Stimulated activated CD4-positive, alpha-beta T cell treated with anti-CD3 and anti-CD28 coated beads, TNF-alpha, amount 100 ng/mL, for 24 hours (primary cell): ENCODE measurements at places on chromosomes 16 and 17.

DNA sequence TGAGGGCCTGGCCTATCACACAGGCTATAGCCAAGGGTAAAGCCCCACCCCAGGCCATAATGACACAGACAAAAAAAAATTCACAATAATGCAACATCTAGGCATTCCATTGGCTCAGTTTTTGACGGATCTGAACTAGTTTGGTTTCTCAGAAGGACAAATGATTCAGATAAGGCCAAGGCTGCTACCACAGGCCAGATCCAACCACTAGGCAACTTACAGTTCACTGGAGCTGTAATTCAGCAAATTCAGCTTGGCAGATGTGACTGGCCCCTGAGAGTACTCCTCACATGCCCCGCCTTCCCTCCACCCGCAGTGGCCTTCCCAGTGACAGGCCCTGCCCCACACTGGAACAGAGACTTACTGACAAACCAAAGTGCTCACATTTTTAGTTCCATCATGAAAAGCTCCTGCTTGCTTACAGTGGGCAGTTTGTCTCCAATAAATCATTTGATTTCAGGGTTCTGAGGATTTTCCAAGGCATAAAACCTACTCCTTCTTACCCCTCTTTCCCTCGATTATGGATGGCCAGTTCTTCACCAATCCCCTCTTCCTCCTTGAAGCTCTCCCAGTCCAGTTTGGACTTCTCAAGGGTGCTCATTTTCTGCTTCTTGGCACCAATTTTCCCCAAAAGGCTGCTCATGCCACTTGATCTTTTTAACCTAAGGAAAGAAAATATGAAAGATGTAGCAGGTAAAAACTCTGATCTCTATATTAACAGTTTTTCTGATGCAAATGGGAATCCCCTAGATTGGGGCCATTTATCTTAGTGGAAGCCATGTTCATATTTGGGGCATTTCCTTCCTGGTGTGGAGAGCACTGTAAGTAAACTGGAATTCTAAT, 53.3 kb upstream of the BCAR1 start:
- no peak for DNase-seq

DNA sequence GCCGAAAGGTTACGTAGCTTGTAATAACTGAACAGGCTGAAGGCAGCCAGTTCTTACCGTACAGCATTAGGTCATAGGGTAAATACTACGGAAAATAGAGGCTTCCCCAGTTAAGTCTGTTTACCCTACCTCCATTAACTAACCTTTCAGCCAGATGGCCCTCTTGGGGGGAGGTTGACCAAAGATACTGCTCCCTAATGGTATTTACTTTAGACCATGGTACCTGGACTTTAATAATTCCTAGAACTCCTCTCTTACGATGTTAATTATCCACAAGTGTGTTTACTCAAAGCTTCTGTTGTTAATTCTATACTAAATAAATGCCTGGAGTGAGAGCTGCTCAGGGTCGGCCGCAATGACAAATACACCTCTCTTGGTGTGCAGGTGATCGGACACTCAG, 9.8 kb upstream of the ADAT1 start:
- DNase-seq: no peak

- no peak for DNase-seq
These were observed 184.4 kb downstream of the AATF start for GRCh38 chr17:37133136-37133535.

DNA sequence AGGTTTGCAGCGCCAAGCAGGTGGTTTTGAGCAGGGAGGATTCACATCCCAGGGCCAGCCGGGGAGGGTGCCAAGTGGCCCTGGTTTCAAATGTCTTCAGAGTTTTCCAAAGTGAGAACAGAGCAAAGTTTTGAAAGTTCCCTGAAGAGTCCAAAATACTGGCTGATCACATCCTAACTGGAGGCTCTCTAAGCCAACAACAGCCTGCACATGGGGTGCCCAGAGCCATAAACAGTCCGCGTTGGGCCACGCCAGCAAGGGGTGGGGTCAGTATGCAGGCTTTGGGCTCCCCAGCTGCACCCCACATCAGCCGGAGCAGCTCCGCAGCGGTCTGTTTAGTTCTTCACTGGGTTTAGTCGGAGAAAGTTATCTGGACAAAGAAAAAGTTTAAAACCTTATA, 150.9 kb downstream of the C16orf95 start:
- DNase-seq: no peak

DNA sequence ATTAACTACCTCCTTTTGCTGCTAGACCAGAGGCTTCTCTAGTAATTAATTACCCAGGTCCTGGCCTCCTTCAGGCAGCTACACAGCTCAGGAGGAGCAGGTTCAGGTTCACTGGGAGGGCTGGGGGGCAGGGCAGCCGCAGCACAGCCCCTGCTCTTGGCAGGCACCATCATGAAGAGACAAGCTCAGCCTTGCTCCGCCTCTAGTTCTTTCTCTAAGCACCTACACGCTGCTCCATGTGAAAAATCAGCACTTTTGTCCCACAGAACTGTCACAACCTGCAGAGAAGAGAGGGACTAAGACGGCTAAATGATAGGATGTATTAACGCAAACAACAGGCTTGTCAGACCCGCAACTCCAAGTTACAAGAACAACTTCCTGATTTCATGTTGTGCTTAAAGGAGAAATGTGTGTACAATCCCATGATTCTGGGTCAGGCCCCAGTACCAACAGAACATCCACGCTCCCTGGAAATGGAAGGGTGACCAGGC, 53.4 kb downstream of the GRB2 start:
- no peak for DNase-seq
